ENCODE measurements at places on chromosomes 4 and X.

GRCh38 chr4:151564321-151564720, 155.3 kb downstream of the FHIP1A start:
- DNase-seq = no peak

GRCh38 chr4:90293320-90293719, 166.1 kb downstream of the CCSER1 start:
- DNase-seq = no peak

DNA sequence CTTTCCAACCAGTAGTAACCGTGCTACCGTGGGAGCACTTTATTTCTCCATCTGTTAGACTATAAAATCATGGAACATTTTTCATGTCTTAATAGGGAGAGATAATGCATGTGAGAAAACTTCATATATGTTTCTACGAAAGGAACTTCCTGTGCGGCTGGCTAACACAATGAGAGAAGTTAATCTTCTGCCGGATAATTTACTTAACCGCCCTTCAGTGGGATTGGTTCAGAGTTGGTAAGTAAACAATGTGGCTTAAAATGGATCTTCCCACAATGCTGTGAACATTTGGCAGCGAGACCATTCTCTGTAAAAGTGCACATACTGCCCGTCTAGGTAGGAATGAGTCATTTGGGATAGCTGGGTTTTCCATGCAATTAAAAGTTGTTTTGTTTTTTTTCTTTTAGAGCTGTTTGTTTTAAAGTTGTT, 29.6 kb downstream of the PDK3 start:
- DNase-seq = no peak

DNA sequence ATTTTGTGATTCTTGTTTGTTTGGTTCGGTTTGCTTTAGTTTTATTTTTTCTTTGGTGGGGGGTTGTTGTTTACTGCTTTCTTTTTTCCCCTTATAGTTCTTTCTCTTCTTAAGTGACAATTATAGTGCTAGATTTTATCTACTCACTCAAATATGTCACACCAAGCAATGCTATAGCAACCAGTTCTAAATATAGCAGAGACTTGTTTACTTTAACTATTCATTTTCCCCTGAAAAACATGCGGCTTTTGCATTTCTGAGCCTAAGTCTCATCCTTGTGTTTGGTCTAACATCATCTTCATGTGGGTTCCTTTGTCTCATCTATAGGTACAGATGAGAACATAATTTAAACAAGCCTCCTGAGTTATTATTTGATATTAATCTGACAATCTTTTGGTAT, 676.6 kb downstream of the FAT4 start:
- no peak for DNase-seq

DNA sequence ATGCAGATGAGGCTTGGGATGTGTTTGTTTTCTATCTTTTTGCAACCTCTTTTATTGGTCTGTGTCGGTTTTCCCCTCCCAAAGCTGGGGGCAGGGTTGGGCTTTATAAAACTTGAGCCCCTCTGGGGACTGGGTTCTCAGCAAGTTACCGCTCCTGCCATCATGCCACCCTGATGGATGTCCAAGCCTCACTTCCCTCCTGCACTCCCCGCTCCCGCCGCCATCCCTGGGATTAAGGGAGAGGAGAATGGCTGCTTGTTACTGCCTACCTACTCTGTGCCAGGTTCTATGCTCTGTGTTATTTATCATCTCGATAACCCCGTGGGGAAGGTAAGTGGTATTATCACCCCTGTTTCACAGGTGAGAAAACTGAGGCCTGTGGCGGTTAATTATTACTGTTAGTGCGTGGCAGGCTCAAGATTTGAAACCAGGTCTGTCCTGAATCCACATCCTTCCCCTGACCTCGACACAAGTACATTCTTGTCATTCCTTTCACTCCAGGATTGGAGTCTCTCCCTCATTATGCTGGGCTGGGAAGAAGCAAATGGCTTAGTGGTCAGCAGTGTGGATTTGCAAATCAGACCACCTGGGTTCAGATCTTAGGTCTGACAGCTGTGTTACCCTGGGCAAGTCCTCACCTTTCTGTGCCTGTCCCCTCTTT, 4.5 kb downstream of the UBA1 start:
- no peak for DNase-seq

DNA sequence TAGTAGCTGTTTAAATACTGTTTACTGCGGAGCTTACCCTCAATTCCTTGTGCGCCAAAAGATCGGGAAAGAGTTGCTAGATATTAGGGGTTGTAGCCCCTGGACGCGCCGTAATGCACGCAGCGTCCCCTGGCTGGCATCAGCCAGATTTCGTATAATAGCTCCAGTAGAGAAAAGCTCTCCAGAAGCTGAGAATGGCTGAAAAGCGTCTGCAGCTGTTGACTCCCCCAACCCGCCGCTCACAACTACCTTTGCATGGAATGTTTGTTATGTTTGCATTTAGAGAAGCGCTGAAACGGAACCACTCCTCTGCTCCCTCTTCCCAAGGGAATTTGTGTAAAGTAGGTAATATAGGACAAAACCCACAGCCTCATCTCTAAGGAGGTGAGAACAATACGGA, 3.7 kb downstream of the DOCK11 start:
- no peak for DNase-seq

GRCh38 chr4:54863571-54864255, 206.0 kb downstream of the KIT start:
- DNase-seq = no peak

DNA sequence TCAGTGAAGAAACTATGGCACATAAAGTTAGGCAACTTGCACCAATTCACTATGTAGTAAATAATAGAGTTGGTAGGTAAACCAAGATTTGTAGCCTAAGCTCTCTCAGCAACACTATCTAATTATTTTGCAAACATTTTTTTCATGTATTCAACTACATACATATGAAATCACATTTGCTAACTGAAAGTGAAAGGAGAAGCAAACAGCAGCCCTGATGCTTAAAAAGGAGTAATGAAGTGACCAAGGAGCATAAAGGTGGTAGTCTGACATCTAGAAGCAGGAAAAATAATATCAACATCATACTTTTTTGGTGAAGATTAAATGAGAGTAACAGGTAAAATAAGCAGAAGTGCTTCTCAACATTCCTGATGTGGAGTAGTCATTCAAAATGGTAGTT, 603.7 kb downstream of the GRXCR1 start:
- no peak for DNase-seq

DNA sequence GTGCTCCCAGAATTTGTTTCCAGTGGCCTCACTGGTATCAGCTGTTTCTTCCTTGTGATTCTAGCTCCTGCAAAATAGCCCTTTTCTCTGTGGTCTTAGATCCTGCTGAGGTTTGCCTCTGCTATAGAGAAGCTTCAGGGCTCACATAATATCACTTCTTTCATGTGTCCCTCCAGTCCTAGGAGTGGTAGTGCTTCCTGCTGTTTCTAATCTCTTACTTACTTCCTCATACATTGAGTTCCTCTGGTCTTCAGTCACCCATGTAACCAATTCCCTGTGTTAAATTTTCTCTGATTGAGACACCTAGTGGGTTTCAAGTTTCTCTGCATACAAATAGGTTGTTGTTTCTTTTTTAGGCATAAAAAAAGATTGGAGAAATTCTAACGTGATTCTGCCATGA, 1567.9 kb downstream of the ARAP2 start:
- DNase-seq = no peak

- no peak for DNase-seq
Observed at GRCh38 chrX:68897118-68897945, 68.5 kb downstream of the EFNB1 start.

DNA sequence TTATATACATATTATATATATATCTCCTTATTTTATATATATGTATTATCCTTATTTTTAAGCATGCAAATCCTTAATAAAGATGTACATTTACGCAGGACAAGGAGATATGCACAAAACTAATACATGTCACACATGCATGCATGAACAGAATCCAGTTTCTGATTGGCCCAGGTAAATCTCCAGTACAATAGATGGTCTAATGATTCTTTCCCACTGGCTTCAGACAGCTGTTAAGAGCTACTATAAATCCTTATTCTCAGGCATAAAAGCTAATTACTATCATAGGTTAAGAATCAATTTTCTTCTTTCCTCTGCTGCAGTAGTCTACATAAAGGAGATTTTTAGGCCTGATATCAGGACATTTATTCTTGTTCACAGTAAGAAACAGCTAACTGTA, 689.8 kb downstream of the KCTD8 start:
- no peak for DNase-seq

- DNase-seq = no peak
Observed at GRCh38 chr4:30744957-30745640, 24.9 kb downstream of the PCDH7 start.

GRCh38 chr4:1842993-1843448, 12.9 kb downstream of the LETM1 start:
- DNase-seq = no peak

GRCh38 chr4:85788604-85789003, 313.7 kb downstream of the ARHGAP24 start:
- no peak for DNase-seq

DNA sequence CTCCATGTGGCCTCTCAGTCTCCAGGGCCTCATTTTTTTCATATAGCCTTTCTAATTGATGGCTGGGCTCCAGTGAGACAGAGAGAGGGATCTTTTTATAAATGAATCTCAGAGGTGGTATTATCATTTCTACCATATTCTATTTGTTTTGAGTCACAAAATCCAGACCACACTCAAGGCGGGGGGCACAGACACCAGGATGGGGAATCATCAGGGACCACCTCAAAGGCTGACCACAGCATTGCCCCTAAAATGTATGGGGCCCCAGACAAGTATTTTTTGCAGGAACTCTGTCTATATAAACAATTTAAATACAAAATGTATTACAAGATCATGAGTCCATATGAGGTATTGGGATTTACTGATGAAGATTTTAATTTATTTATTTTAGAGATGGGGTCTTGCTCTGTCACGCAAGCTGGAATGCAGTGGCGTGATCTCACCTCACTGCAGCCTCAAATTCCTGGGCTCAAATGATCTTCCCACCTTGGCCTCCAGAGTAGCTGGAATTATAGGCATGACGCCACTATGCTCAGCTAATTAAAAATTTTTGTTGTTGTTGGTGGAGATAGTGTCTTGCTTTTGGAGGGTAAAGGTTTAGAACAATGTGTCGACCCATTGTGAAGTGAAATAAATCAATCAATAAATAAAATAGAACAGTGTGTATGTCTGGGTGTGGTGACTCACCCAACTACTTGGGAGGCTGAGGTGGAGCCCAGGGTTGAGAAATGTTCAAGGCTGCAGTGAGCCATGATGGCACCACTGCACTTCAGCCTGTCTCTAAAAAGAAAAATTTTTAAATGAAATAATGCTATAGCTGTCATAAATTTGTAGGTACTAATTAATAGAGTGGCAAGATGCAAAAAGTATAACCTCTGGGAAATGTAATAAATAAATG, 29.4 kb downstream of the WDR13 start:
- DNase-seq = no peak

DNA sequence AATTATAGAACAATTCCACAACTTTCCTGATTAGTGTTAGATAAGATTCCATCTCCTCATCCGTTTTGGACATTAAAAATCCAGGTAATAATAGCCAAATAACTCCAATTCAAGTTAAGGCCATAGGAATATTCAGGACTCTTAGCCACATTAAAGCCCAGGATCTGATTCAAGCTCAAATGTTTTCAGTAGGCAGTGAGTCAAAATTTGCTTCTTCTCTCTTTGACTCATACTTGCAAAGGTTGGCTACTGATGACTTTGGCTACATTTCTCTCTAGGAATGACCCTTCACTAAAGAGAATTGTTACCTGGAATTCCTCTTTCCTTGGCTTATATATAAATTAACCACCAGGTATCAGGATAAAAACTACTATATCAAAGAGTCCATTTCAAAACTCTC, 354.9 kb upstream of the HS3ST1 start:
- DNase-seq = no peak

DNA sequence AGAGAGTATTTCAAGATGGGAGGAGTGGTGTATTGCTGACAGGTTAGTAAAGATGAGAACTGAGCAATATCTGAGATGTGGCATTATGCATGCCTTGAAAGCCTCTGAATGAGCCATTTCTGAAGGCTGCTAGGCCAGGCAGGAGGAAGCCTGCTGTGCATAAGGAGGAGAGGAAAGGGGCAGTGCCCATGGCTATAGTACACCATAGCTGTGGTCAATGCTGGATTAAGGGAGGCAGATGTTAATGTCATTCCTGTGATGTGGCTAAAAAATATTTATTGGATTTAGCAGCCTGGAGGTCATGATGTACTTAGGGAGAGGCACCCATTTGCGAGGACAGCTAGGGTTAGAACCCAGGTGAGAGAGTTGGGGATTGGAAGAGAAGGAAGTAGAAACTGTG, 130.0 kb upstream of the LNX1 start:
- no peak for DNase-seq

DNA sequence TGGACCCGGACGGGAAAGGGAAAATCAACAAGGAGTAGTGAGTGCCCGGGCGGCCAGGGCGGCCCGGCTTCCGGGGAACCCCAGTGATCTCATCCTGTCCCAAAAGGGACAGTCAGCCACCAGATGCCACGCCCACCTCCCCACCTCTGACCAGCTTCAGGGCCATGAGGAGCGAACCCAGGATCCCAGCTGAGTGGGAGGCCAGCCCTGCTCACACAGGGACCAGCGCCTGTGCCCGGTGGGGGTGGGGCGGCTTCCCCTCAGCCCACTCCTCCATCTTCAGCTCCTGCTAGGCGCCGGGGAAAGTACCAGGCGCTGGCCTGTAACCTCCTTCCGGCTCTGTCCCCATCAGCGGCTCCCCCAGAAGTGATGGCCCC, 6.2 kb downstream of the MYL5 start:
- DNase-seq = no peak

GRCh38 chr4:137363496-137363895, 168.8 kb downstream of the PCDH18 start:
- DNase-seq = no peak

DNA sequence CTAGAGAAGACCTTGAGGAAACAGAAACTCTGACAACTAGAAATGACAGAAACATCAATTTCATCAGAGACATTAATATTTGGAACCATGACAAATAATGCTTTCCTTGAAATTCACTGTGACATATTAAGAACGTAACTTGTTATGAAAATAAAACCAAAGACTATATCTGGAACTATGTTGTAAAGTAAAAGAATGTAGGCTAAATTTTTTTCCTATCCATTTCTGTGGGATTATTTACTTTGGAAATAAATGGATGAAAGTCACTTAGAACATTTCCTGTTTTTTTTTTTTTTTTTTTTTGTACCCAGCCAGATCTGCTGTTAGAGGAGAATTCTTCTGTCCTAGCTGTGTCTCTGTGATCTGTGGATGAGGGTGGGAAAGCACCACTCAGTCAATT, 255.9 kb downstream of the SPRY1 start:
- no peak for DNase-seq

GRCh38 chr4:184898793-184899192, 73.0 kb upstream of the ACSL1 start:
- no peak for DNase-seq
